GM23338 (cell line): ENCODE measurements at places on chromosomes 13 and 19. TPM values are rescaled to one million over a fixed set of nuclear protein-coding genes. Genes with fewer than 3 reads are reported as not detected.

The CYP2B6 gene
- polyA plus RNA-seq, result 2.9 and 3.9 TPM in 2 replicates

The THSD8 gene
- 38.5 and 42.2 TPM in 2 replicates for polyA plus RNA-seq

The CEACAM4 gene
- polyA plus RNA-seq, result not detected in 2 replicates

The TPTE2 gene
- not detected in 2 replicates for polyA plus RNA-seq

The OR10H1 gene
- 0.05 TPM in 1 of 2 replicates, not detected in the other for polyA plus RNA-seq

The NLRP5 gene
- polyA plus RNA-seq, result not detected in 2 replicates

The GIPR gene
- 1.2 and 1.4 TPM in 2 replicates for polyA plus RNA-seq

The ZNF541 gene
- polyA plus RNA-seq, result 0.05 and 0.26 TPM in 2 replicates

The CYP2A6 gene
- 0.39 TPM in 1 of 2 replicates, not detected in the other for polyA plus RNA-seq

The LILRB5 gene
- not detected in 2 replicates for polyA plus RNA-seq

The TMPRSS9 gene
- 0.05 and 0.38 TPM in 2 replicates for polyA plus RNA-seq

The APOC4 gene
- not detected in 2 replicates for polyA plus RNA-seq

The CAPN12 gene
- polyA plus RNA-seq, result 19.1 and 21.8 TPM in 2 replicates

The ARHGEF1 gene
- 41.3 and 50.8 TPM in 2 replicates for polyA plus RNA-seq

The HNRNPUL1 gene
- 204 and 207 TPM in 2 replicates for polyA plus RNA-seq

The JAK3 gene
- 2.8 and 2.9 TPM in 2 replicates for polyA plus RNA-seq

The BEST2 gene
- polyA plus RNA-seq, result 1.2 and 1.3 TPM in 2 replicates

The IFNL1 gene
- not detected in 2 replicates for polyA plus RNA-seq

The ZNF90 gene
- polyA plus RNA-seq, result 99.0 and 102 TPM in 2 replicates

The RGL3 gene
- polyA plus RNA-seq, result 48.8 and 49.2 TPM in 2 replicates

The GPR12 gene
- polyA plus RNA-seq, result 0.12 and 0.13 TPM in 2 replicates

The KANK2 gene
- 14.7 and 15.9 TPM in 2 replicates for polyA plus RNA-seq

The TSSK6 gene
- 0.28 and 0.63 TPM in 2 replicates for polyA plus RNA-seq

The KLK13 gene
- polyA plus RNA-seq, result 3.6 and 4.5 TPM in 2 replicates

The SHISA2 gene
- polyA plus RNA-seq, result 17.9 and 18.2 TPM in 2 replicates

The HIF3A gene
- 20.4 and 20.8 TPM in 2 replicates for polyA plus RNA-seq

The CYP2F1 gene
- polyA plus RNA-seq, result 0.99 and 1.1 TPM in 2 replicates

The ZNF790 gene
- 5.9 and 8.4 TPM in 2 replicates for polyA plus RNA-seq

The SULT2A1 gene
- not detected in 2 replicates for polyA plus RNA-seq

The DNASE2 gene
- 15.9 and 17.4 TPM in 2 replicates for polyA plus RNA-seq

The NFIC gene
- 5.3 and 8.2 TPM in 2 replicates for polyA plus RNA-seq

The ZNF444 gene
- polyA plus RNA-seq, result 23.6 and 25.1 TPM in 2 replicates

The NLRP12 gene
- 1.9 and 2.6 TPM in 2 replicates for polyA plus RNA-seq

The LGI4 gene
- 2.3 and 3.4 TPM in 2 replicates for polyA plus RNA-seq

The CEACAM6 gene
- polyA plus RNA-seq, result not detected in 2 replicates

The CCNA1 gene
- 3.8 and 5.6 TPM in 2 replicates for polyA plus RNA-seq

The C13orf42 gene
- 94.4 and 96.5 TPM in 2 replicates for polyA plus RNA-seq

The ABCA7 gene
- 27.4 and 30.3 TPM in 2 replicates for polyA plus RNA-seq

The SLITRK5 gene
- 0.42 and 0.50 TPM in 2 replicates for polyA plus RNA-seq

The ZNF302 gene
- polyA plus RNA-seq, result 13.9 and 16.6 TPM in 2 replicates
